8988T (cell line): ENCODE measurements at places on chromosomes 5 and 9.
A peak's percentile ranks its signal among the peaks of the same experiment; 100 is the strongest.

DNA sequence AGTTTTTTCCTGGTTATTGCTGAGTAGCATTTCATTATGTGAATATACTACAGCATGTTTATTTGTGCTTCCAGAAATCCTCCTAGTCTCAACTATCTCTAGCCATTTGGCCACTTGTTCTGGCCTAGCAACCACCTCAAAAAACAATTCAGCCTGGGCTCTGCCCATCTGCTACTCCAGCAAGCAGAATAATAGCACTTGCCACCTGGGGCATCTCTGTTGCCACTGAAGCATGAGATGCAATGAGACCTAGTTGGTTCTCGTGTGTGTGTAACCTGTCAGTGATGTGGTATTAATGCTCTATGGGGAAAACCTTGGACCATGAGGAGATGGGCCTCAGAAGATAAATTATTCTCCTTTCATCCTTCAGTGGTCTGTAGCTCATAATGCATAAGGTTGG lies 129.5 kb downstream of the RNF180 start:
- DNase-seq: no peak

GRCh38 chr5:3325201-3325971 lies 270.2 kb upstream of the IRX1 start:
- no peak for DNase-seq

DNA sequence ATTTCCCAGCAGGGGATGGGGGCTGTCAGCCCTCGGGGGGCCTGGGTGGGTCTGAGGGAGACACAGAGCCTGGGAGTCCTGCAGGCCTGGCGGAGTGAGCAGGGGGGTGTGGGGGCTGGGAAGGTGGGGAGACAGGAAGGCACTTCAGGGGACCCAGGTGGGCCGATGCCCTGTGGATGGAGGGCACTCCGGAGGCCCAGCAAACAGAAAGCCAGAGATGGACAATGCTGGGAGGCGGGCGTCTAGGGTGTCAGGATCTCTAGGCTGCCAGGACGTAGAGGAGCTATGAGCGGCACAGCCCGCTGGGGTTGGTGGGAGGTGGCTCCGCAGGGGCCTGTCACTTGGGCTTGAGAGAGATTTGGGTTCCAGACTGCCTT lies 87.6 kb upstream of the COL5A1 start:
- DNase-seq: no peak

DNA sequence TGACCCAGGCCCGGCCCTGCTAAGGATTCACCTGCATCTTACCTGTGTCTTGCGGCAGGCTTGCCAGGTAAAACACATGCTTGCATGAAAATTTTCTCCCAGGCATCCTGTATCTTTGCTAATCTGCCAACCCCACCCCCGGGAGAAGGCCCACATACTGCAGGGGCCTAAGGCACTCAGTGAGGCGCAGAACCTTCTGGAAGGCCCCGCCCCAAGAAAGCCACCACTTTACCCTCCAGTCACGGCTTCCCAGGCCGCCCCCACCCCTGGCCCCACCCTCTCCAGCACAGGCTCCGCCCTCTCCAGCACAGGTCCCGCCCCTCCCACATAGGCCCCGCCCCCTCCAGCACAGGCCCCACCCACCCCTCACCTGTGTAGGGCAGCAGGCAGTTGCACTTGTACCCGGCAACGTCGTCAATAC lies 29.8 kb upstream of the SEC16A start:
- DNase-seq: peak; percentile 92

GRCh38 chr5:134550271-134551214 lies 25.1 kb downstream of the JADE2 start:
- no peak for DNase-seq

DNA sequence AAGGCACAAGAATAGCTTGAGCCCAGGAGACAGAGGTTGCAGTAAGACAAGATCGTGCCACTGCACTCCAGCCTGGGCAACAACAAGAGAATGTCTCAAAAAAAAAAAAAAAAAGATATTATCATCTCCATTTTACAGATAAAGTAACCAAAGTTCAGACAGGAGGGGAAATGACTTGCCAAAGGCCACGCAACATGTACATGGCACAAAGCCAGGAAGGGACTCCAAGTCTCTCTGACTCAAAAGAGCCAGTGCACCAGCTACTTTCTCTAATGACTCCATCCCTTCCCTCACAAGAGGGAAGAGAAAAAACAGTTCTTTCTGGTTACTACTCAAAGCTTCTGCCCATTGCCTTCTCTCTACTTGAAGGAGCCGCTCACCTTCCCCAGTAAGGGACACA lies 34.1 kb downstream of the SIL1 start:
- DNase-seq: no peak

GRCh38 chr9:2761424-2761823 lies 44.1 kb downstream of the KCNV2 start:
- DNase-seq: no peak

DNA sequence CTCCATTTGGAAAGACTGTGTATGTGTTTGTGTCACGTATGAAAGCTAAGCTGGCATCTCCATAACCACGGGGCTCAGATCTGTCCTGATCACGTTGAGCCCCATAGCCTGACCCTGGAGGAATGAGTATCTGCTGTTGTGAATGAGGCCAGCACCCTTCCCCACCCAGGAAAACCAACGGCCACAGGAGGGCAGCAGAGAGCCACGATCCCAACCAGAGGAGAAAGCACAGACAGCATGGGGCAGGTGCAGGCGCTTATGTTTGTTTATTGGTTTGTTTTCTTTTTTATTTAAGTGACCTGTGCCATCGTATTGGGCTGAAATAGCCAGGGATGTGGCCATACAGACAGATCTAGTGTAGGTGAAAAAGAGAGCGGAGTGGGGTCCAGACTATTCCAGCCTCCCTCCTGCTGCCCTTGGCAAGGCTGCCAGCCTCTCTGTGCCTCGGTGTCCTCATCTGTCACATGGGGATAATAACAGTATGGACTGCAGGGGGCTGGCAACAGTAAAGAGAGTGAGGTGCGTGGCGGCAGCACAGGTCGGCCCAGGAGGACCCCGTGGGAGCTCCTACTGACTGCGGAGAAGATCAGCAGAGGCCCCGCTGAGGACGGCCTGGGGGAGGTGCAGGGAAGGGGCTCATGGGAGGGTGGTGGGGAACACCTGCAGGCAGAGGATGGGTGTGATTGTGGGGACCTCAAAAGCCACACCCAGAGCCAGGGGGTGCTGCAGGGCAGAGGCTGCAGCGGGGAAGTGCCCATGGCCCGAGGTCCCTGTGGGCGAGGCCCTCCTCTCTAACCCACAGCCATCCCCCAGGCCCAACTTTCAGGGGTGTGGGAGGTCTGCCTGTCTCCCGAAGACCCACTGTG lies 12.1 kb downstream of the OR2V2 start:
- peak; percentile 85 for DNase-seq

GRCh38 chr5:8123559-8123958 lies 254.6 kb downstream of the MTRR start:
- no peak for DNase-seq

DNA sequence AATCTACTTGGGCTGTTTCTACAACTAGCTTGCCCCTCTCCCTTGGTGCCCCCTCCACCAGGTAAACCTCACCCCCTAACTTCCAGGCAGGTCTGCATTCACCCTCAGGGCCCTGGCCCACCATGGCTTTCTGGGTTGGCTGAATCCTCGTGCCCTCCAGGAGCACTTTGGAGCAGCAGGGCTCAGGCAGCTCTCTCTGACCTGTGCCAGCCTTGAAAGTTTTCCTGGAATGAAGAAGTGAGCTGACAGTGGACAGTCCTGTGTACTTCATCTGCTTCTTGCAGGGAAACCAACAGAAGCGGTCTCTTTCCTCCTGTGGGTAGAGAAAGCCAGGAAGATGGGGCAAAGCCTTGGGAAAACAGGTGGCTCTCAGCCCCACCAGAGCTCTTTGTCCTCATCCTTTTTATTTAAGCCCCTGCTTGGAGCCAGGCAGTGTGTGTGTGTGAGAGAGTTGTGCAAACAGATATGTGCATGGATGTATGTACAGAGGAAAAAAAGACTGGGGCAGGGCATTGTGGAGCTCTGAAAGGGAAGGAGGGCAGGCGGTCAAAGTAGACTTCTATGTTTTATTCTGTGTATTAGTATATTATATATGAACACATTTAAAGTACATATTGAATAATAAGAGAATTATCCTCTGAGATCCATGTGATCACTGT lies 62.3 kb upstream of the SPRY4 start:
- no peak for DNase-seq

DNA sequence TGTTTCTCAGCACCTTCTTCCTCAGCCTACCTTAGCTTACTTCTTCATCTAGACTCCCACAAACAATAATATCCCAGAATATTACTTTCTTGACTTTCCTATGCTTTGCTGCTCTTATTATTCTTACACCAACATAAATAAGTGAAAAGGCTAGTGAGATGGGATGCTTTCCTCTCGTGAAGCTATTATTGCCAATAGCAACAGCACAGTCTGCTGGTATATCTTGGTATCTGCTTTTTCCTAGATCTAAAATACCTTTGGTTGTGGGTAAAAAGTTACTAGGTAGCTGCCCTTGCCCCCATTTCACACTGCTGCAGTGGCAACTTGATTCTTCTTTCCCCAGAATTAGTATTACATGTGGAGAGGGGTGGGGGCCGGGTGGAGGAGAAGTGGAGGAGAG lies 26.1 kb upstream of the GLIPR2 start:
- no peak for DNase-seq

DNA sequence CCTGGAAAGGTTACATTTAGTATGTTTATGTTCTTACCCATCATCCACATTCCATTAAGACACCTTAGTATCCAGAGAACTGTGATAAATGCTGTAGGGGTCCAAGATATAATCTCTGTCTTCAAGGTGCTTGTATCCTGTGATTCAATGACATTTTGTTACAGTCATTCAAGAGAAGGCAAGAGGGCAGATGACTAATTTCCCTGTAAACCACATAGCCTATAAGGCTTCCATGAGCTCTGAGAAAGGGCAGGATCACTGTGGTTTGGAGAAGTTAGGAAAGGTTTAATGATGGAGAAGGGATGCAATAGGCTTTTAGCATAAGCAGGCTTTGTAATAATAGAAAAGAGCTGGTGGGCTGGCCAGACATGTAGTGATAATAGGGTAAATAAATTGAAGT lies 40.0 kb downstream of the PAPPA start:
- DNase-seq: no peak

DNA sequence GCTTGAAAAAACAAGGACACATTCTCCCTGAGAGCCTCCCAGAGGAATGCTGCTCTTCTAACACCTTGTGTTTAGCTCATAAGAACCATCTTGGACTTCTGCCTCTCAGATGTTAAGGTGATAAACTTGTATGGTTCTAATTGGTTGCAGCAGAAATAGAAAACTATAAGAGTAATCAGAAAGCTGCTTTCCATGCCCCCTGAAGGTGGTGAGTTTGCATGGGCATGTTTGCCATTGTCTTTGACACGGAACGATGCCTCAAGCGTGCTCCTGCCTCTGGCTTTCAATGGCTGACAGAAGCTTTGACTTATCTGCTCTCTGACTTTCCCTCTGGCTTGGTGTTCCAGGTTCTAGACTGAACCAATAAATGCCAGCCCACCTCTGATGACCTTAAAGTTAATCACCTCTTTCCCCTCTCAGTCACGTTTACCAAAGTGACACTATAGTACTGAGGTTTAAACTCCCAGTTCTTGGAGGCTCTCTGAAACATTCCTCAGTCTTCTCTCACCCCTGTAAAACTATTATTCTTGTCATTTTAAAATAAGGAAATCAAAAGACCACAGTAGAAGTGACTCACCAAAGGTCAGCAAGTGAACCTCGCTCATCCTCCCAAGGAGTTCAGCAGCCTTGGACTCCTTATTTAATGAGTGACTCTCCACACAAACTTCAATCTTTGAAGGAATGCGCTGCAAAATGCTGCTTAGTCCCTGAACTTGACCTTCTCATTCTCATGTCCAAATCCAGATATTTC lies 103.6 kb downstream of the PIK3R1 start:
- DNase-seq: no peak

DNA sequence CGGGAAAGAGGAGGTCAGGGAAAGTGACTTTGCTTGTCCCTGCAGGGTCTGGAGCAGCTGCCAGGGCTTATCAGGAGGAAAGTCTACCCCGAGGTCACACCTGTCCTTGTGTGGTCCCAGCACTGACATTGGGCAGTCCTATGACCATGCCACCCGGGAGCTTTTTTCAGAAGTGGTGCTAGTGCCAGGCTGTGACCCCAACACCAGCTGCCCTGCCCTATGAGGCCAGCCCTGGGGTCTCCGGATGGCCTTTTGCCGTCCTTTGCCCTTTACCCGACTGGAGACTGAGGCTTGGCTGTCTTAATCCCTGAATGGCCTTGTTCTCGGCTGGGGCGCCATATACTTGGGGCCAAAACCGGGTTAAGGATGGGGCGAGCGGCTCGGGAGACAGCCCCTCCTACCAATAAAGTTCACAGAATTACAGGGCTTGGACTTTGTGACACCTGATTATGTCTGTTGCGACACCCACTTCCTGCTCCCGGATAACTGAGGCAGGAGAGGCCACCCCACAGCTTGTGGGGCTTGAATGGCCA lies 22.2 kb upstream of the SLC9A3 start:
- no peak for DNase-seq

GRCh38 chr9:71509054-71509453 lies 259.3 kb downstream of the CEMIP2 start:
- DNase-seq: no peak

- DNase-seq: no peak
Observed at GRCh38 chr9:128120061-128120740, 7.3 kb downstream of the PTGES2 start.

- no peak for DNase-seq
Observed at GRCh38 chr5:111869681-111870080, 112.7 kb upstream of the NREP start.

GRCh38 chr5:96716007-96716406 lies 53.8 kb downstream of the CAST start:
- DNase-seq: no peak

- DNase-seq: no peak
Observed at GRCh38 chr5:95924720-95925377, 36.8 kb downstream of the ELL2 start.

DNA sequence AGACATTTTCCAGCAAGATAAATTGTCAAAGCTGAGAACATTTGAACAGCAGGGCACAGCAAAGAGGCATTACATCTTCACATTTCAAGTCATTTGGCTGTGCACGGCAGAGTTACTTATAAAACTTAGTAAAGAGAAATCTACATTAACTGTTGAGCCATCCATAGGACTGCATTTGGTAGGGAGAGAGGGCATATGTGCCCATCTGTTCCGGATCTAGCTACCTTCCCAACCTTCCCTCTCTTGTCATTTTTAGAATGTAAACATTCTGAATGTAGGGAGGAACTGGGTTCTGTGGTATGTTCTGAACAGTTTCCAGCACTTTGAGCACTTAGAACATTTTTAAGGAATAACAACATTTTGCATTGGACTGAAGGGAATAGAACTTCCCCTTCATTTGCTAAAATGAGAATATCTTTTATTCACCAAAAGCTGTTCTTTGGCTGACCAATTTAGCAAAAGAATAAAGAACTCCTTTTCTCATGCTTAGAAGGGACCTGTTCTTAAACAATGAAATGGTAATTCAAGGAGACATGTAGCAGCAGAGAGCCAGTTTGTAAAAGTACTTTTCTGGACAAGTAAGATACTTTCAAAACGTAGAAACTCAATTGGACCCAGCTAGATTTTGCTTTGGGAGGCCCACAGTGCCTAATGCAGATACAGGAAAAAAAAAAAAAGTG lies 104.4 kb downstream of the CETN3 start:
- no peak for DNase-seq
